Small intestine (tissue), 16 donors: ENCODE measurements at places on chromosomes 6 and 20.

GRCh38 chr6:29537714-29538403, 21.7 kb downstream of the UBD start:
- DNase-seq, result no peak

- DNase-seq, result no peak
Measured at GRCh38 chr20:56934888-56935287, 305.8 kb downstream of the TFAP2C start.

DNA sequence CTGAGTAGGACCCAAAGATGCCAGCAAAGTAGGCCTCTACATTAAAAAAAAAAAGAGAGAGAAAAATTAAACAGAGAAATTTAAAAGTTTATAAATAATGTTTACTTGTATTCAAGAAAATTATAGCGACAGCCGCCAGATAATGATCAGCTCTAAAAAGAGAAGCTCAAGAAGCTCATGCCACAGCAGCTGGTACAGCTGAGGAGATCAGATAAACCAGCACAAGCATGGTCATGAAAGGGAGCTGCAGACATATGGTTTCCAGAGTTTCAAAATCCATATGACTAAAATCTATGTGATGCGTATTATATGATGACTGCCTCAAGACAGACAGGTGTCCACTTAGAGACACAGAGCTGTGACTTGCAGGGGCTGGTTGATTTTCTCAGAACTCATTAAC, 13.6 kb upstream of the HLA-C start:
- no peak for DNase-seq

GRCh38 chr6:24851086-24851485, 52.4 kb upstream of the ARMH2 start:
- DNase-seq, result no peak

DNA sequence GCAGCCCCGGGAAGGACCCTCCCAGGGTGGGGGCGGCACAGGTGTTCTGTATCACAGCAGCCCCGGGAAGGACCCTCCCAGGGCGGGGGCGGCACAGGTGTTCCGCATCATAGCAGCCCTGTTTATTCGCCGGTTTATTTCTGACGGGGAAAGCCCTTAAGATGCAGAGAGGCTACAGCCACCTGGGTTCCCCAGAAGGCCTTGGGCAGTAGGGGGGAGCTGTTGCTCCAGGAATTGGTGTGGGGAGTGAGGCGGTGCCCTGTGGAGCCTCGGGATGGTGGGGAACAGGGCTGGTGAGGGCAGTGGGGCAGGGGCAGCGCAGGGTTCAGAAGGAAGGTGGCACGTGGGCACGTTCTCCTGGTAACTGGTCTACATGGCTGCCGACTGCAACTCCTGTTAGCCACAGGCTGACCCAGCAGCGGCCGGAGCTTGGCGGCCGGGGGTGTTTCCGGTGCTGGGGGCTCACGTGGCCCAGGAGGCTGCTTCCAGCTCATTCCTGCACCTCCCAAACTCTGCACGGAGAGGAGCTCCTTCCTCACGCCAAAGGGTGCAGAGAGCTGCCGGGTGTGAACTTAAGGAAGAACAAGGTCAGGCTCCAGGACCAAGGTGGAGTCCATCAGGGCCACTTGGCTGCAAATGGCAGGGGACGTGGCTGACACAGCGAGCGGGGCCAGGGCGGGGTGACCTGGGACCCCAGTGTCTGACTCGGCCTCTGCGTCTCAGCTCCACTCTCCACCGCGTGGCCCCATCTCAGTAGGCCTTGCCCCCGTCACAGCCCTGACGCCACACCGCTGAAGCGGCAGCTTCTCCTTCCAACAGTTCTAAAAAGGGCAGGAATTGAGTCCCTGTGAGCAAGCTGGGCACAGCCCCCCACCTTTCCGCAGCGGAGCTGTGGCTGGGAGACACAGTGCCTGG, 13.2 kb downstream of the SLCO4A1 start:
- DNase-seq, result no peak

- DNase-seq, result peak; percentile 39
Measured at GRCh38 chr6:136762022-136762975, 30.0 kb downstream of the MAP3K5 start.

- DNase-seq, result no peak
Measured at GRCh38 chr6:146028851-146029572, at the start of gene GRM1. GRM1 (plus strand) TSS chr6:146029062; CDS start chr6:146029518, 456 bp downstream.

GRCh38 chr20:3839328-3839727, 7.3 kb upstream of the MAVS start:
- DNase-seq, result no peak

DNA sequence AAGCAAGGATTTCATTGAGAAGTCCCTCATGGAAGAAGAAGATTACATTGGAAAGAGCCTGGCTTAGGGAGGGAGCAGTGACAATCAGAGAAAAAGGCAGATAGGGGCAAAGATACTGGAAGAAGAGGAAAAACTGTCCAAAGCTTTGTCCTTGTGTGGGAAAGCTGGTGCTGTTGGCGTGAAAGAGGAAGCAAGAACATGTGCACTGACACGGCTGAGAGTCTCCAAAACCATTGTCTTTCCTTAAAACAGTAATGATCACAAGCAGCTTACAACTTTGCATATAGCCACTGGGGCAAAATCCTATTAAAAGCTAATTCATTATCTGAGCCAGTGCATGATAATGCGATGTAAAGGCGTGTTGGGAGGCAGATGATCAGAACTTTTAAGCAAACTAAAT, 85.1 kb upstream of the ESR1 start:
- no peak for DNase-seq

DNA sequence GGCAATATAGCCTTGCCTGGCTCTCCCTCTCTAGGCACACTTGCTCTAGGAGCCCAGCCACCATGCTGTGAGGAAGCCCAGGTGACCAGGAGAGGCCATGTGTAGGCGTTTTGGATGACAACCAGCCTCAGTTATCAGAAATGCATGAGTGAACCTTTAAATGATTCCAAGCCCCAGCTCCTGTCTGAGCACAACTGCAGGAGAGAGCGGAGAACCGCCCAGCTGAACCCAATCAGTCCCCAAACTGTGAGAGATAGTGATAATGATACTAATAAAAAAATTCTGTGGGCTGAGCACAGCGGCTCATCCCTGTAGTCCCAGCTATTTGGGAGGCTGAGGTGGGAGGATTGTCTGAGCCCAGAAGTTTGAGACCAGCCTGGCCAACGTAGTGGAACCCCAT, 83.8 kb upstream of the TOX2 start:
- no peak for DNase-seq

- no peak for DNase-seq
Measured at GRCh38 chr20:58117944-58118343, 110.5 kb downstream of the ANKRD60 start.

DNA sequence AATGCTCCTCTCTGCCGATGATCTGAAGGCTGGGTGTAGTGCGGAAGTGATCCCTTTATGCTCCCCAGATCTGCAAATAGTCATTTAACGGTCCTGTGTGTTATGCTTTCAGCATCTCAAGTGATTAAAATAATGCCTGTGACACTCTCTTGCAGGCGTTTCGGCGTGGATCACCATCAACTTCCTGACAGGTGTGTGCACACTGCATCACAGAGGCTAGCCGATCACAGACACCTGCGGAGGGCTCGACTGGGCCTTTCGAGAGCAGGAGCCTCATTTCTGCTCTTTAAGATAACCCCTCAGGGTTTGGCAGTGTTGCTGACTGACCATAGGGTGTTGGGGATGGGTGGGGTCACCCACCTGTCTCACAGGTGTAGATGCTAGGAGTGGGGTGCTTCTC, 20.0 kb downstream of the ENTPD6 start:
- no peak for DNase-seq

DNA sequence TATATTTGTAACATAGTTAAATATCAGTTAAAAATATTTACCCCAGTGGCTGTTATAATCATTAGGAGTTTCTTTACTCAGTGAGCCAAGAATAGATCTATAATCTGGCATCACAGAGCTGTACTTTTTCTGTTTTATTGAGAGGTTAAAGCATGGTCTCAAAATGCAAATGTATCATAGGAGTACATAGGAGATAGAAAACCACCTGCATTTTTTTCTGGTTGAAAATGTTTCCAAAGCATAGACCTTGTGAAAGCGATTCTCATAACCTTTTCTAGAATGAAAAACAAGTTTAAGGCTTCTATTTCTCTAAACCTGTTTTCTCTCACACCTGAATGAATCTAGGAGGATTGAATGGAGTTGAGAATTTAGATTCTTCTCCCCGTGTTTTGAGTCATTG, 14.4 kb downstream of the KCNQ5 start:
- DNase-seq, result no peak

GRCh38 chr6:108841377-108841855, 6.8 kb upstream of the ARMC2 start:
- no peak for DNase-seq

- no peak for DNase-seq
Measured at GRCh38 chr20:16520154-16520553, 53.1 kb downstream of the KIF16B start.

DNA sequence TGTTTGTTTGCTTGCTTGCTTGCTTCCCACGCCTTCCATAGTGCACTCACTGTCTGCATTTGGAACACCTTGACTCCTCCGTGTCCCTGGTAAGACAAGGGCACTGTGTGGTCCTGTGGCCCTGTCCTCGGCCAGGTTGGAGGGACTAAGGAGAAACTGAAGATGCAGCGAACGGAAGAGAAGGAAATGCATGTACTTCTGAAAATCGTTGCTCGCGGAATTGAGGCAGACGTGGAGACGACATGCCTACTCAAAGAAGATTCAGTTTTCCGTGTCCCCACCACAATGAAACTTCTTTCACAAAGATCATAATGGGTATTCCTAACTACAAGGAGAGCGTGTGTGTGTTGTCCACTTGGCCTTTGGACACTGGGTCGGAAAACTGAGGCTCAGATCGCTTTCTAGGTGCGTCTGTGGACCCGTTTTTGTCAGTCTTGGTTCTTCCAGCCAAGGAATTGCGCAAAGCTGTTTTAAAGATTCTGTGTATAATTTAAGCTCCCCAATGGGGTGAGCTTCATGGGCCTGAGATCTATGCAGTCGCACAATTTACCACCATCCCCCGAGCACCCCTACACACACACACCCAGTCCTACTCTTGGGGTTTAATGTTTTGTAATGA, 120.4 kb upstream of the ZNF184 start:
- no peak for DNase-seq

DNA sequence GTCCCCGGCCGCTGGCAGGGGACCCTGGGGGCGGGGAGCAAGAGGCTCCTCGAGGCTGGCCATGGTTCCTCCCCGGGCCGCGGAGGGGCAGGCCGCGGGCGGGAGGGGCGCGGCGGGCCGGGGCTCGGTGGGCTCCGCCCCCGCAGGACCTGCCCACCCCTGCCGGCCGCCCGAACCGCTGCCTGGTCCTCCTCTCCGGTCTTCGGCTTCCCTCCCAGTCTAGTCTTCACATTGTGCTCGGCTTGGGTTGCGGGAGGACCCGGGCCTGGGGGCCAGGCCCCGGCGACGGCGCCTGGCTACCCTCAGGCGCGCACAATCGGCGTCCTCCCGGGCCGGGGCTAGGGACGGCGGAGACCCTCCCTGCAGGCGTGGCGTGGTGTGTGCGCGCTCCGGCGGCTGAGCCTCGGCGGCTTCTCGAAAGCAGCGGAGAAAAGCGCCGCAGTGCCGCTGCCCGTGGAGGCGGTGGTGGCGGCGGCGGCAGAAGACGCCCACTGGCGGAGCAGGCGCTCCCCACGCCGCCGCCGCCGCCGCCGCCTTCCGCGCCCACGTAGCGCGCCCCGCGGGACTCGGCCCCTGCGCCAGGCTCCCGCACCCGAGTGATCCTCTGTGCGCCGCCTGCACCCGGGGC, at the start of gene PDE10A:
Gene PDE10A (minus strand): TSS at position 493 of the 628 bp plus-strand sequence. CDS start 430 bp downstream, at position 63.
- DNase-seq, result peak; percentile 43

DNA sequence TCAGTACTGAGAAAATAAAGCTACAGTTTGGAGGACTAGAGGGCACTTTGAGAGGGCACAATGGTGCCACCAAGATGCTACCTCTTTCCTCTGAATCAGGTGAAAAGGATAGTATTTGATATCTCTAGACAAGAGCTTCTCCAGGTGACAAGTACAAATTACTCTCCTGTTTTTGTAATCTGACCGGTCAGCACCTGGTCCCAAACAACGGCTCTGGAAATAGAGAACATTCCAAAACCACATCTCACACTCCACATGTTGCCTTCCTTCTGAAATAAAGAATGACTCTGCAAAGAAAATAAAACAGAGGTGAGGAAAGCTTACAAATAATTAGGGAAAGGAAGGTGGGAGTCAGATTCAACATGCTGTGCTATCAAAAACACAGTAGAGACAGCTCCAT, 51.3 kb upstream of the CITED2 start:
- DNase-seq, result no peak

DNA sequence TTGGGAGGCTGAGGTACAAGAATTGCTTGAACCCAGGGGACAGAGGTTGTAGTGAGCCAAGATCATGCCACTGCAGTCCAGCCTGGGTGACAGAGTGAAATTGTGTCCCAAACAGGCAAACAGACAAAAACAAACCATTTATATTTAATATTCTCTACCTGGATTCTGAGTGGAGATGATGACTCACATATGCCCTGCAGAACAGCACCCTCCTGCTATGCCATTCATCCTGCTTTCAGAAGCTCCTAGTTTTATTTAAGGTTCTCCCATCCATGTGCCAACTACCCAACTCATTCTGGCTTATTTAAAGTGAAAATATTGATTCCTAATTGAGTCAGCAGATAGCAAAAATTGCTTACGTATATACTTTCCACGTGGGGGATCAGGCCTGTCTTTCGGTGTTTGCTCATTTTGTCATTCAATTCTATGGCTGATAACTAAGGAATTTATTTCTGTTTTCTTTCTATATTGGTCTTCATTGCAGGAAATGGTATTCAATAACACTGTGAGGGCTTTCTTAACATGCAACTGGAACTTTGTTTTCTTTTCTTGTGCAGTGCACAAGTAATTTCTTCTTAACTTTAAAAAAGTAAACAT, 459.1 kb upstream of the JAG1 start:
- no peak for DNase-seq

DNA sequence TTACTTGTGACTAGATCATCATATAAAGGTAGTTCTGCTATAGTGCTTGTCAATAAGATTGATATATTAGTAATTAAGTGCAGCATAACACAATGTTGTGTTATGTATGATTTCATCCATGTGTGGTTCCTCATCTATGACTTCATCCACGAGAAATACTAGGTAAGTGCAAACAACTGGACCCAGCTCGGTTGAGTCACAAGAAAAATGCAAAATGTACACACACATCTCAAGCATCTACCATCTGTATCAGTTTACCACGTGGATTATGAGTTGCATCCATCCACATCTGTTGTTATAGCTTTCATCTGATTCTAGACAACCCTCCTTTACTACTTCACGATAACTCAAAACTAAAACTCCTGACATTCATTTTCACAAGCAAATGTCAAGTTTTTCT, 517.0 kb upstream of the CITED2 start:
- DNase-seq, result no peak
